ENCODE measurements at places on chromosomes 7 and 10. TPM values are rescaled to one million over a fixed set of nuclear protein-coding genes. Genes with fewer than 3 reads are reported as not detected.

DNA sequence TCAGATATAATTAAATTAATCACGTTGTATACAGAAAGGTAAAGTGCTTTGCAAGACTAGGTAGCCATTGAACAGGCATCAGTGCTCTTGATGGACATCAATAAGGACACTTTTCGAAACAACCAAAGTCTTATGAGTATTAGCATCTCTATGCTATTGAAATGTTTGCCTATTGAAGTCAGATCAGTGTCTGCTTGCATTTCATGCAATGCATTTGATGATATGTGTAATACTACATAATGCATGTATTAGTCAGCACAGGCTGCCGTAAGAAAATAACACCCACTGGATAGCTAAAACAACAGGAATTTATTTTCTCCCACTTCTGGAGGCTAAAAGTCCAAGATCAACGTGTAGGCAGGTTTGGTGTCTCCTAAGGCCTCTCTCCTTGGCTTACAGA is 209.3 kb upstream of the PLXDC2 start:
- DNase-seq = no peak

DNA sequence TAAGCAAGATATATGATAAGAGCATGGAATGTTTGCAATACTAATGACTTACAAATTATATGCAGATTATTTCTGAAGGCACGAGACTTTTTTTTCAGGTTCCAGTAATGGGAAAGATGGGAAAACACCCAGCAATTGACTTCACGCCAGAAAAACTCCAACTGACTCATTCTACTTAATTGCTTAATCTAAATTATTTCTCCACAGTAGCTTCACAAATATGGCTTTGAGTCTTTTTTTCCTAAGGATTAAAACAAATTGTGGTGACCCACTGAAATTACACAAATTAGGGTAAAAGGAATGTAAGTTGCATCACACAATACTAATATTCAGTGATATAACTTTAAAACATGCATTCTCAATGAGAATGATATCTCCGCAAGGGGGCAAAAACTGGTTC is 138.7 kb downstream of the GNAI1 start:
- DNase-seq = no peak

SPDYE8 gene
- not detected for total RNA-seq

DNA sequence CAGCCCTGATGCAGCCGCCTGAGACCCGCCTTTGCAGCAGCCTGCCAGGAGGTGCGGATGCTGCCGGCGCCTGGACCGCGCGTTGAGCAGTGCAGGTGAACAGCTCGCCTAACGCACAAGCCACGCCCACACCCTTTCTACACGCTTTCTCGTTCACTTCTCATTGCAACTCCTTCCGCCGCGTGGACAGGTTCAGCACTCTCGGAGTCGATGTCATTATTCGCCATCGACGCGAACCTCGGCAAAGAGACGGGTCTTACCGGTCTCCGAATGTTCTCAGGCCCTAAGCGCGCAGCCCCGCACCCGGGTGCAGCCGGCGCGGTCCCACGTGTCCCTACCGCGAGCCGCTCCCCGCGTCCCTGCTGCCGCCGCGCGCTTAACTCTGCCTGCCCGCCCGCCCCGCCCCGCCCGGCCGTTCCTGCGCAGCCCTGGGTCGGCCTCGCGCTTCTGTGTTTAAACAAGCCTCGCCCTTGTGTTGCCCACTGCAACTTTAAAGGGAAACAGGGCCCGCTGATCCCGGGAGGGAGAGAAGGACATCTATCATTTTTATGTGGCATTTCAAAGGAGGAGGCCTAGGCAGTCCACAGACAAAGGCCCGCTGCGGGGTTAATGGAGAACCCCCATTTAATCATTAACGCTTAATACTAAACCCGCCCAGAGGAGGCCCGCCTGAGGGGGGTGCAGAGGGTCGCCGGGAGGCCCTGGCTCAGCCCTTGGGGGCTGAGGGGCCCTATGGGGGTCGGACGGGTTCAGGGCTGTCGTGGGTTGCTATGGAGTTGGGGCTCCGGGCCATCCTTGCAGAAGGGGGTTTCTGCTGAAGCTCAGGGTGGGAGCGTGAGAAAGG is 128.5 kb downstream of the WDR11 start:
- DNase-seq = no peak

HOXA6 gene
- not detected for total RNA-seq

DNA sequence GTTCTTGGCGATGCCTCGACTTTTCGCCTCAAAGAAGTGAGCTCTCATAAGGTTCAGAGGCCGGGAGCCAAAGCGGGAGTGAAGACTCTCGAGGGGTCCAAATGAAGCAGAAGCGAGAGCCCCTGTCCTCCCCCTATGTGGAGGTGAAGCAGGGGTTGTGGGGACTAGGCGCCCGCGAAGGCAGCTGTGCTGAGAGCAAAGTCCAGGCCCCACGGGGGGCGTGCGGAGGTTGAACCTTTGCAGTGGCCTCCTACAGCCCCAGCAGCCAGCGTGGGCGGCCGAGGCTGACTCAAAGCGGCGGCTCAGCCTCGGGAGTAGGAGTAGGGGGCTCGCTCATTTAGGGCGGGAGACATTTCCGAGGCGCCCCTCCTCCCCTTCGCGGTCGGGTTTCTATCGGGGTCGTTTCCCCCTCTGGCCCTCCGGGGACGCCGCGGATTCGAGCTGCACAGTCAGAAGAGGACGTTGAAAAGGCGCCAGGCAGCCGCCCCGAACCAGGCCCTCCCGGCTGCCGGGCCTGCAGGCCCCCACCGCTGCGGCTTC is 553 bp upstream of the ADD3 start:
- DNase-seq = no peak

DNA sequence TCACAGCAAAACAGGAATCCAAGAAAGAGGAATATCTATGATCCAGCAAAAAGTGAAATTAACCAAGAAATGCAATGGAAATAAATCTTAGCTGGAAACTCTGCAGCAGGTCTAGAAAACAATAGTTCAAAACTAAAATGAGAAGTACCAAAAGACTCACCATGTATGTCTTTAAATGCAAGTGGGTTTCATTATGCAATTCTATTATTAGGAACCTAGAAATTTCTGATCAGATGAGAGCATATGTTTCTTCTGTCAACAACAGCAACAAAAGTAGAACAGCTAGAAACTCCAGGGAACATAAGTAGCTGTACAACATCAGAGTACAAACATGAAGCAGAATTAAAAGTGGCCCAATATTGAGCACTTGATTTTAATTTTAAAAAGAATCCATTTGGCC is 304.0 kb downstream of the ARHGAP12 start:
- no peak for DNase-seq

PFKFB3 gene
- total RNA-seq = 59.3 TPM

DNA sequence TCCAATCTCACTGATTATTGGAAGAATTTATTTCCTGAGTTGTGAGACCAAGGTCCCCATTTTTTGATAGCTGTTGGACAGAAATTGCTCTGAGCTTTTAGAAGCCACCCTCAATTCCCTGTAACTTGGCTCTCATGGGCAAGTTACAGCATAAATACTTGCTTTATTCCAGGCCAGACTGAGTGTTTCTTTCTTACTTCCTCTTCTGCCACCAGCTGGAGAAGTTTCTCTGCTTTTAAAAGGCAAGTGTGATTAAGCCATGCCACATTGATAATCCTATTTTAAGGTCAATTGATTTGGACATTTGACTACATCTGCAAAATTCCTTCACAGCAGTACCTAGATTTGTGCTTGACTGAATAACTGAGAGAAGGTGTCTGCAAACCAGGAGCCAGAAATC is 14.1 kb upstream of the TAS2R41 start:
- DNase-seq = no peak

GRCh38 chr10:118522791-118523498 is 72.5 kb downstream of the PRLHR start:
- no peak for DNase-seq

DNA sequence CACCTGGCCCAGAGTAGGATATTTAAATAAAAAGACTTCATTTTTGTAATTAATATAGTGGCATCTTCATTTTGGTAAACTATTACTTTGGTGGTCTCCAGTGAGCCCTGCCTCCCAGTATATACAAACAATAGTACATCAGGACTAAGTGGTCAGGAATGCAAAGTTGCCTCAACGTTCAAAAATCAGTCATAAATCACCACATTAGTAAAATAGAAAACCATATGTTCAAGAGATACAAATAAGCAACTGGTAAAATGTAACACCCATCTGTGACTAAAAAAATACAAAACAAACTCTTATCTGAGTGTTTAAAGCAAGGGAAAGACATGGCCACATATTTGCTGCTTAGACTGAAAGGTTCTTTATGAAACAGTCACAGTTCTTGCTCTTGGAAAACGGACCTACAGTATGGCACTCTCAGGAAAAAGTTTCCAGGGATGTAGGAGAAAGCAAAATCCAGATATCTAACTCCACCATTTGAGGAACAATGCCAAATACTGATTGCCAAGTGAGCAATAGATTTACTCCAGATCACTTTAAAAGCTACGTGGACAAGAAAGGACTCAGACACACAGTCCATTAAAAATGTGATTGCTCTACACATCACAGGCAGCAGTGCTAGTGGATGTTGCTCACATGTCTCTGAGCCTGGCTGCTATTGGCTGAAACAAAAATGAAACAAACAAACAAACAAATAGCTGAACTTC is 15.1 kb upstream of the RHOBTB1 start:
- DNase-seq = no peak

DNA sequence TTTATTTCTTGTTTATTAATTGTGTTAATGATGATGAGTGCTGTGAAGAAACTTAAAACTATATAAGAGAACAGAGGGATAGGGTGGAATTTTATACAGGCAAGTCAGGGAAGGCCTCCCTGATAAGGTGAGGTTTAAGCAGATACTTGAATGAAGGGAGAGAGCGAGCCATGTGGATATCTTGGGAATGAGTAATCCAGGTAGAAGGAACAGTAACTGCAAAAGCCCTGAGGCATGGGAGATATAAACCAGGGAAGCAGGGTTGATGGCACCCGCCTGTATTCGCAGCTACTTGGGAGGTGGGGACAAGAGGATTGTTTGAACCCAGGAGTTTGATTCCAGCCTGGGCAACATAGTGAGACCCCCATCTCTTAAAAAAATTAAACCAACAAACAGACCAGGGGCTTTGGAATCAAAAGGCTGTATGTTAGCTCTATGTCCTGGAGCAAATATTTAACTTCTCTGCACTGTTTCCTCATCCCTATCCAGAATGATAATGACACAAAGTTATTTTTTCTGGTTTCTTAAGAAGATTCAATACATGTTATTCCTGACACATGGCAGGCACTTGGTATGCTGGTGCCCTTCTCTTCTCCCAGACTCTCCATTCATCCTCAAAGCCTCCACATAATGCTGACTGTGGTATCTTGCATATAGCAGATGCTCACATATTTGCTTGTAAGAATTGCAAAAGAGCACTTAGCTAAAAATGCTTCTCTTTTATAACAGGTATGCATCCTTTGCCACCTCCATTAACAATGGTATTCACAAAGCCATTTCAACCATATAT is 169.3 kb downstream of the CHN2 start:
- no peak for DNase-seq

Data from activated CD8-positive, alpha-beta memory T cell treated with anti-CD3 and anti-CD28 coated beads, Interleukin-2, amount 10 ng/mL, durations not matched to agents 7 days and 5 days (primary cell).